GM04503 (cell line): ENCODE measurements at places on chromosomes 7 and 10.

GRCh38 chr7:48660306-48660870, 264.0 kb upstream of the CDC14C start:
- no peak for DNase-seq

- DNase-seq, result no peak
Observed at GRCh38 chr10:86085686-86086085, 280.9 kb downstream of the GRID1 start.

DNA sequence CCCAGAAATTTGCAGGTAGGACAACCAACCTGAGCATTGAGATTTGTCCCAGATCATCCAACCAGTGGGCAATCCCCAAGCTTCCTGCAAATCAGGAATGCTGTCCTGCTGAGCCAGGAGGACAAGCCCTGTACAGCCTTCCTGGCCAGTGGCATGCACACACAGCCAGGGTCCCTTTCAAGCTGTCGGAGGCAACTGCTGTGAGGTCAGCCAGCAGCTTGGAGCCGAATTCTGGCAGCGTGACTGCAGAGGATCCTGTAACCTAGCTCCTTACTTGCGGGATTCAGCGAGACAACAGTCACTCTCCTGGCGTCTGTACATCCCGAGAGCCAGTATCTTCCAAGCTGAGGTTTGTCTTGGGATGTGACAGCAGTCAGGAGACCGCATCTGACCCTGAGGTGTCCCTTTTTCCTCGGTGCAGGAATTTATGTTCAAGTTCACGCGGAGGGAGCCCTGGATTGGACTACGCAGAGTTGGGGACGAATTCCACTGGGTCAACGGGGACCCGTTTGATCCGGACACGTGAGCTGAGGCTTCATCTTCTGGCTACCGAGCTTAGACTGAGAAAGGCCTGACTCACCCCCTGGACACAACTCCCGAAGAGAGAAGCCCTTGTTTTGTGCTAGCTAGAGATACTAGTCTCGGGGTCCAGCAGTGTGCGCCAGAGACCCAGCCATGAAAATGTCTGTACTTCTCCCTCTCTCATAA, 18.3 kb downstream of the CLEC2L start:
- no peak for DNase-seq

GRCh38 chr7:38773430-38773829, 135.6 kb downstream of the VPS41 start:
- DNase-seq, result no peak
